ENCODE measurements at places on chromosomes 2 and 18.

GRCh38 chr2:176702131-176702530 is 432.9 kb downstream of the MTX2 start:
- no peak for DNase-seq

GRCh38 chr2:119276864-119277263 is 53.2 kb downstream of the STEAP3 start:
- DNase-seq: no peak

- DNase-seq: no peak
These were observed 2.2 kb upstream of the GAREM1 start for GRCh38 chr18:32472841-32473240.

DNA sequence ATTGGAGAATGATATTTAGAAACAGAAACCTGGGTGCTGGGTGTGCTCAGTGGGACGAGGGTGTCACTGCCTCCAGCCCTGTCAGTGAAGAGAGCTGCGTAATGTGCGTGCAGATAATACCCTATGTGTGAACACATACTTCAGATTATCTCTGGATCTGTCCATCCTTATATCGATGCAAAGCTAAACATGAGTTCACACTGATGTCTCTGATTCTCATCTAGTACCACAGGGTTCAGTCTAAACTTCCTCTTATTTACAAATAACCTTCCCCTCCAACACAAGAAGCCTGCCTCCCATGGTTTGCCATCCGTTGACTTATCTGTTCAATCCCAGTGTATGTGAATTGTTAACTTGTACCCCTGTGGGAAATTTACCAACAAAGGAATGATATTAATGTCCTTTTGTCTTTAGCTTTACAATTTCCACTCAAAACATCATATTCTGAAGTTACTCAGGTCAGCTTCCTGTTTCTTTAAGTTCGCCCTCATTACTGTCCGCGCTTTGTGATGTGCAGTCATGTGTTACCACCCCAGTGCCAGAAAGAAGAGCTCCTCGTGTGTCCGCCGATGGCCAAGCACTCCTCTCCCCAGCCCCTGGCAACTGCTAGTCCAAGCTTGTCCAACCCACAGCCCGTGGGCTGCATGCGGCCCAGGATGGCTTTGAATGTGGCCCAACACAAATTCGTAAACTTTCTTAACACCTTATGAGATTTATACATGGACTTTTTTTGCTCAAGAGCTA is 108.2 kb downstream of the RTP5 start:
- DNase-seq: no peak

DNA sequence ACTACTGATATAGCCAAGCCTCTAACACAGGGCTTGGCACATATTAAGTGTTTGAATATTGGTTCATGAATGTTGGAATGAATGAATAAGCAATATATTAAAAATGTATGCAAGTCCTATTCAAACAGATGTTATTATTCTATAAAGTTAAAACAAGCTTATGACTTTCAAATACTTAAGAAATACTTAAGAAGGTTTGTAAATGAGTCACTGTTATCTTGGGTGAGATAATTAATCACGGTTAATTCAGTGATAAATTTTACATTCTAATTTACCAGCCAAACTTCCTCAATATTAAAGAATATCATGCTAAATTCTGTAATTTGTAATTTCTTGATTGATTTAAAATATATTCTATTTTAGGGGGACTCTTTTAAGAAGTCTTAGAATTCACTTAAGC is 74.8 kb downstream of the RBMS1 start:
- no peak for DNase-seq

GRCh38 chr2:43228756-43229659 is 2.6 kb upstream of the ZFP36L2 start:
- DNase-seq: no peak

GRCh38 chr2:230902180-230902899 is 22.7 kb downstream of the GPR55 start:
- peak; percentile 13 for DNase-seq

- no peak for DNase-seq
These were observed 76.2 kb downstream of the FMNL2 start for GRCh38 chr2:152411154-152411553.

DNA sequence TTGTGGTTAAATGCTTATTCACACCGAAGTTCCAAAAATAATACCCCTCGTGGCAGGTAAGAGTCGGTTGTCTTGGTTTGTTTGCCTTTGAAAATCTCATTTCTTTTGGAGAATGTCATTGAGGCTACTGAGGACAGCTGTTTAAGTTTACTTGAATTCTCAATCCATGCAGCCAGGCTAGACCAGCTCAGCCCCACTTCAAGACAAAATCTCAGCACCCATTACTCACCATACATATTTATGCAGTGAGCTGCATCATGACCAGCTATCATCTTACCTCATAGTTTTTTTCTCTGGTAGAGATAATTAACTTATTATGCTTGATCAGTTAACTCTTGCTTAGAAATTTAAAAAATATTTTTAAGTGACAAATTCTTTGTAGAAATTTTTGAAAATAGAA is 115.9 kb downstream of the HAUS1 start:
- peak; percentile 27 for DNase-seq

DNA sequence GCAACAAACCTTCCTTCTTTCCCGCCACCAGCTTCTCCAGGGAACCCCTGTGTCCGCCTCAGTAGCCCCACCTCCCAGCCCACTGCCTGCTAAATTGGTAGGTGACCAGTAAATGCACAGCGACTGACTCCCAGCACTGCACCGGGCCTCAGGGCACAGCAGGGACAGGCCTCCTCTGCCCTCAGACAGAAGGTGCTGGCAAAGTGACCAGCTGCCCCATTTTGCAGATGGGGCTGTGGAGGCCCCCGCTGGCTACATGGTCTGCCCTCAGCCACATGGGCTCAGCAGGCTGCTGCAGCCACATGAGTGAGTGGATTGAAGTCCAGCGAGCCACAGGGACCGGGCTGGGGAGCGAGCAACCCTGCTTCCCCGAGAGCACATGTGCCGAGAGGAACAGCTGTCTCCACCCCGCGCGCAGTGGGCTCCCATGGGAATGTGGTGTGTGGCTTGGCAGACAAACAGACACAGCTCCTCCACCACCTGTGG is 7.8 kb upstream of the NPPC start:
- DNase-seq: no peak

DNA sequence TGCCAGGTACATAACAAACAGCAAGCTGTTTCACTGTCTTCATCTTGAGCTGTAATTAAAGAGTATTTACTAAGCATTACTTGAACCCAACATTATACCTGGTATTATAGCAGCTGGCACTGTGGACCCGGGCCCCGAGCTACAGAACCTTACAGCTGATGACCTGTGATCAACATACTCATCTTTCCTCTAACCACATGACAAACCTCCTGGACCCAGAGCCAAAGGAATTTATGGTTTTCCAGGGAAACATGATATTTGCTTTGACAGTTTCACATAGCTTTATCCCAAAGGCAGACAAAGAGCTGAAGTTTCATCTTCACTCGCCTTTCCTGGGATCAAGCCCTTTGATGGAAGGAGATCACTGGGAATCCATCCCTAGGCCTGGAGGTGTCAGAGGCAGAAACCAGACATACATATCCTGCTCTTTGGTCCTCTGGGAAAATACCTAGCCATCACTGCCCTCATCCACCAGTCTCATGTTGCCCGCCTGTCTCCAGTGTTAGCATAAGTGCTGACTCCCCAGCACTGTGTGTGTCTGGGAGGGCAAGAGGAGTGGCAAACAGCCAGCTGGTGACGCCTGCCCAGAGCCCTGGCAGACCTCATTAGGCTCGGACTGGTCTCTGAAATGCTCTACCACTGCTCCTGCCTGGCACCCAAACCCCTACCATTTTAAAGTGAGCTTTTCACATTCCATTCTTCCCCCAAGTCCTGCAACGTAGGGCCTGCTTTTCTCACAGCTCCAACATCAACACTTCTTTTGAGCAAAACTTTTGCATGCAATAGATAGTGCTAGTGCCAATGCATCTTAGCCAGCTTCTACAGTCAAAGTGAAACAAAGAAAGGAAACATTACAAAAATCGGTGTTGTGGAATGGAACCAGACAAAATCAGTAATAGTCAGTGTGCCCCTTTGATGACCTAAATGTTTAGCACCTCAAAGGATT is 138.8 kb upstream of the CTAGE1 start:
- DNase-seq: no peak

GRCh38 chr18:58231930-58232329 is 187.9 kb downstream of the NEDD4L start:
- no peak for DNase-seq

DNA sequence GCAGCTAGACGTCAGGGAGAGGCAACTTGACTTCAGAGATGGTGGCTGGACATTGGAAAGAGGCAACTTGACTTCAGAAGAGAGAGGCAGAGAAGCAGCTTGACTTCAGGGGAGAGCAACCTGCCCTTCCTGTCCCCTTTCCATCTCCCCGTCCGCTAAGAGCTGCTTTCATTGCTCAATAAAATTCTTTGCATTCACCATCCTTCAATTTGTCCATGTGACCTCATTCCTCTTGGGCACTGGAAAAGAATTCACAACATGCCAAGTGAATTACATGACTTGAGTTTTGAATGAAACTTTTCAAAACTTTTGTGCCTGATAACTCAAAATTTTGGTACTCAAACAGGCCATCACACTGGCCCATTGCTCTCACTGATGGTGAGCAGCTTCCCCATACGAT is 158.9 kb downstream of the DPP4 start:
- DNase-seq: no peak

GRCh38 chr2:191265311-191266170 is 20.3 kb downstream of the MYO1B start:
- DNase-seq: peak; percentile 58

Data from fibroblast of skin of left biceps (primary cell).